M059J (cell line): ENCODE measurements at places on chromosomes 1 and 21.

DNA sequence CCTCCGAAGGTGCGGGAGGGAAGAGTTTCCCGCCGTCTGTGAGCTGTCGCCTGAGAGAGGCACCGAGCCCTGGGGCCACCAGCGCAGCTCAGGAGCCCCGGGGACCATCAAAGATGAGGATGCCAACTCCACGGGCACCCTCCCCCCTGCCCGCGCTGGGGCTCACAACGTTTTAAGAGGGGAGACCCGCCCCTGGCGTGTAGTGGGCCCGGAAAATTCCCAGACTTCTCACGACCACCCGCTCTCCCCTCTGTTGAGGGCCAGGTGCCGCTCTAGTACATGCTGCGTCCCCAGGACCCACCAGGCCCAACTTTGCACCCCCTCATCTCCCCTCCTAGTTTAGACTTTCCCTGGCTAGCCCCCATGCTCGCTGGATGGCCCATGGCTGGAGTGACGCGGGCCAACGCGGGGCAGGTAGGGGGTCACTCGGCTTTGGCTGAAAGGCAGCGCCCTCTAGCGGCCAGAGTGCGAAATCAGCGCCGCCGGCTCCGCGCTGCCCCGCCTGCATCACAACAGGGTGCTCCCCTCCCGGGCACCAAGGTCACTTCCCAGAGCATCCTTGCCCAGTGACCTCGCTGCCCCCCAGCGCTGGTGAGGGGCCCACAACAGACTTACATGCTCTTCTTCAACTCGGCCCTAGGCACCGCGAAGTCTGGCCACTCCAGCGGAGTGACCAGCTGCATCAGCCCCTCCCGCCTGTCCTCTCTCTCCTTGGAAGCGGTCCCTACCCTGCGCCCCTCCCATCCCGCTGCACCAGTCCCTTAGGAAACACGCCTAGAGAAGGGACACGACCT lies 1.8 kb downstream of the CD160 start:
- DNase-seq: peak; percentile 81

DNA sequence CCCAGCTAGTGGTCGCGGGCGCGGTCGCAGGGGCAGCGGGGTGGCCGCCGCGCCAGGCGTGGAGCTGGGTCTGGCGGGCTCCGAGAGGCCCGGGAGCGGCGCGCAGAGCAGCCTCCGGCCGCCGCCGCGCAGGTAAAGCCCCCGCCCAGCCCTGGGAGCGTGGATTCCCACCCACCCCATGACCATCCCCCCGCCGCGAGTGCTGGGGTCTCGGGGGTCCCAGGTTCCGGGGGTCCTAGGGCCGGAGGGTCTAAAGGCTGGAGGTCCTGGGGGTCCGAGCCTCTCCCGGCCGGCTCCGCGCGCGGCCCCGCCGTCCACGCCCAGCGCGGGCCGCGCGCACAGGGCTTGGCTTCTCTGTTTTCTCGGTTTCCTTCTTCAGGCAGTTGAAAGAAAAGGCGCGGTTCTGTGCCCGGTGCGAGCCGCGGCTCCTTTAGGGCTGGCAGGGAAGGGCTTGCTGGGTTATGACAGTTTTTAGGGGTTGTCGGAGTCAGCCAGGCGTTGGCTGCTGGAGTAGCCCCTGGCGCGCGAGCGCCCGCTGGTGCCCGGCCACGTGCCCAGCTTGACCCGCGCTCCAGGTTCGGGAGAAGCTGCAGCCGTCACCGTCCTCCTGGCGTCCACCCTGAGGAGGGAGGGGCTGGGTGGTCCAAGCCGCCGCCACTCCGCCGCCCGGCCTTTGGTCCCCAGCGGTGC lies 359 bp downstream of the LRRC3 start:
- no peak for DNase-seq

DNA sequence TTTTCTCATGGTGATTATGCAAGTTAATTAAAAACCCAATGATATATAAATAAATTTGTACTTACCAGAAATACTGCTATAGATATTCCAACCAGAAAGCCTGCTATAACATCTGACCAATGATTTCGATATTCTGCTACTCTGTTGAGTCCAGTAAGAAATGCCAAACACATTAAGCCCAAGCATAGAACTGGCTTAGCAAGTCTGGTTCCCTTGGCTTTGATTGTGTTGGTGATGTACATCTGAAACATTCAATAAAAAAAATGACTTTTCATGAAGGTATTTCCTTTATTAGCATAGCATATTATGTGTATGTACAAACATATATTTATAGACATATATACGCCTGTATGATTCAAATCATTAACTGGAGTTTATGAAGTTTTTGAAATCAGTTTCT lies 82.8 kb downstream of the PLPPR5 start:
- no peak for DNase-seq

GRCh38 chr21:34889320-34889675 lies 159.8 kb downstream of the RUNX1 start:
- peak; percentile 78 for DNase-seq

DNA sequence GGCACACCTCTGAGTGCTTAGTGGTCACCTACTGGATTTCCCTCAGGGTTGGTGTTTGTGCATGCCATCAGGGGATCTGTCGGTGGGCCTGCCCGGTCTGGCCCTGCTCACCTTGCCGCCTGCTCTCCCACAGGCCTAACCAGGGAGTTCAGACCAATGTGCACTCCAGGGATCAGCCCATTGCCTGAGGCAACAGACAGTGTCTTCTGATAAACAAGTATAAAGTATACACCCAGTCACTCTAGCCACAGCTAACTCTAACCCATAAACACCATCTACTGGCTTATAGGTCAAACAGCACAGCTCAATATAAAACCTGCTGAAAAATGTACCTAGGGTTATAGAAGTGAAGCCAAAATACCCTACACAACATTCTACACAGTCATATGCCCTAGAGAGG lies 1300.0 kb downstream of the PLA2G4A start:
- peak; percentile 74 for DNase-seq

DNA sequence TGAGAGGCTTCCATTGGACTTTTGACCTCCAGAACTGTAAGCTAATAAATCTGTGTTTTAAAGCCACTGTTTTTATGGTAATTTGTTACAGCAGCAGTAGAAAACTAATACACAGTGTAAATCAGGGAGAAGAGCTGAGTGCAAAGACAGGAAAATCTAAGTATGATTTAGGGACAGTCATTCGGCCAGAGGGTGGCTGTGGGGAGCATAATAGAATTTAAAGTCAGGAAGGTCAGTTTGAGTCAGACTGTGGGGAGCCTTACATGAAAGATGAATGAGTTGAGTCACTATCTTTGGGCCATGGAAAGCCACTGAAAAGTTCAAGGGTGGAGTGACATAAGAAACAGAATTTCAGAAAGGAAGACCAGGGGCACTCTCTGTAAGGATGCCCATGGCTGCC lies 52.4 kb upstream of the SSX2IP start:
- DNase-seq: peak; percentile 94

GRCh38 chr1:203629507-203630082 lies 3.0 kb downstream of the ATP2B4 start:
- no peak for DNase-seq

- no peak for DNase-seq
Observed at GRCh38 chr1:178461701-178462100, 35.1 kb downstream of the CLEC20A start.

GRCh38 chr1:204571128-204571527 lies 54.9 kb downstream of the MDM4 start:
- no peak for DNase-seq

DNA sequence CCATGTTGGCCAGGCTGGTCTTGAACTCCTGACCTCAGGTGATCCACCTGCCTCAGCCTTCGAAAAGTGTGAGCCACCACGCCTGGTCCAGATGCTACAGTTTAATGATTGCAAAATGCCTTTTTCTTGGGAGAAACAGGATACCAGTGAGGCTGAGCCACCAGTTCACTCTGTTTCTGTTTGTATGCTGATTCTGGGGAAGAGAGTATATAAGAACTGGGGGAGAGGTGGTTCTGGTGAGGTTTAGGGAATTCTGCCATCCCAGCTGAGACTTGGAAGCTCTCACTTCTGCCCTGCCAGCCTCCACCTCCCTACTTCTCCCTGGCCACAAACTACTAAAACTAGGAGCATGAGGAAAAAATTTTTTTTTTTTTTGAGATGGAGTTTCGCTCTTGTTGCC lies 8.1 kb upstream of the PMF1 start:
- no peak for DNase-seq

DNA sequence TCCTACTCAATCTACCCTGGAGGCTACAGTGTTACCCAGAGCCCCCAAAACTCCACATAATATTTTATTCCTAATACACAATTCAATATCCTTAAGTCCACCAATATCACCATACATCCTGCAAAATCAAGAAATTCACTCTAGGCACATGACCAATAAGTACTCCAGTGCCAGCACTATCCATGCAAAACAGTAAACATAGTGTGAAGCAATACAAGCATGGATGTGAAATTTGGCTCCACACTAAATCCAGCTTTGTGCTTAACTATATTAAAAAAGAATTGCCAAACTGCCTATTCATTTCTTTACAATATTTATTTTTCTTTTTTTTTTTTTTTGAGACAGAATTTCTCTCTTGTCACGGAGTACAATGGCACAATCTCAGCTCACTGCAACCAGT lies 3.0 kb upstream of the MEAF6 start:
- DNase-seq: no peak

DNA sequence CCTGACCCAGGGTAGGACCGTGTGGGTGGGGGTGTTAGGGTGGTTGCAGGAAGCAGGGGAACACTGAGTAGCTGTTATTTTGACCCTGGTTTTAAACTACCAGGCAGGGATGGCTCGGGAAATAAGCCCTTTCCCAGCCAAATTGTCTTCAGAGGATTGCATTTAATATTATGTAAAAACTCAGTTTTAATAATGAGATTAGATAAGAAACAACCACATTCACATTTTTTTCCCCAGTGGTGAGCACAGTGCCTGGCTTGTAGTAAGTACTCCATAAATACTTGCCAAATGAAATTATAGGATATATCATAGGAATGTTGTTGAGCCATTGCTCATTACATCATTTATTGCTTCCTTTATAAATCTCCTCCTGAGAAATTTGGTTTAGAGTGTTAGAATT lies 3.1 kb upstream of the ACP6 start:
- no peak for DNase-seq

DNA sequence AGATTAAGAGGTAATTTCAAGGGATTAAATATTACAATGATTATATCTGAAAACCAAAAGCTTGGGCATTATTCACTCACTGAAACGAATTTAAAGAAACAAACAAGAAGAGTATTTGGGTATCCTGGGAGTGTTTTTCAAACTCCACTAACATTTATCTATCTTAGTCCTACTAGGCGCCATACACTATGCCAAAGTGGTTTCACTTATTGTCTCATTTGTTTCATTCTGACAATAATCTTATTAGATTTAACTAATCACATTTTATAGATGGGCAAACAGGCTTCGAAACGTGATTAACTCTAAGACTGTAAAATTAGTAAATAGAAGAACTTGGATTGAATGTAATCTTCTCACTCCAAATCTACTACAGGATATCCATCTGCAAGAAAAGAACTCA lies 25.4 kb downstream of the ASH1L start:
- no peak for DNase-seq

DNA sequence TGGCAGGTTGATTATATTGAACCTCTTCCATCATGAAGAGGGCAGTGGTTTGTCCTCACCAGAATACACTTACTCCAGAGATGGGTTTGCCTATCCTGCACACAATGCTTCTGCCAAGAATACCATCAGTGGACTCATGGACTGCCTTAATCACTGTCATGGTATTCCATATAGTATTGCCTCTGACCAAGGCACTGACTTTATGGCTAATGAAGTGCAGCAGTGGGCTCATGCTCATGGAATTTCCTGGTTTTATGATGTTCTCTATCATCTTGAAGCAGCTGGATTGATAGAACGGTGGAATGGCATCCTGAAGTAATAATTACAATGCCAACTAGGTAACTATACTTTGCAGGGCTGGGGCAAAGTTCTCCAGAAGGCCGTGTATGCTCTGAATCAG lies 16.6 kb upstream of the GBP6 start:
- DNase-seq: peak; percentile 17

GRCh38 chr21:37787456-37787855 lies 128.8 kb downstream of the KCNJ6 start:
- DNase-seq: peak; percentile 94
